Naive thymus-derived CD8-positive, alpha-beta T cell (primary cell): ENCODE measurements at places on chromosomes 16 and 17.

DNA sequence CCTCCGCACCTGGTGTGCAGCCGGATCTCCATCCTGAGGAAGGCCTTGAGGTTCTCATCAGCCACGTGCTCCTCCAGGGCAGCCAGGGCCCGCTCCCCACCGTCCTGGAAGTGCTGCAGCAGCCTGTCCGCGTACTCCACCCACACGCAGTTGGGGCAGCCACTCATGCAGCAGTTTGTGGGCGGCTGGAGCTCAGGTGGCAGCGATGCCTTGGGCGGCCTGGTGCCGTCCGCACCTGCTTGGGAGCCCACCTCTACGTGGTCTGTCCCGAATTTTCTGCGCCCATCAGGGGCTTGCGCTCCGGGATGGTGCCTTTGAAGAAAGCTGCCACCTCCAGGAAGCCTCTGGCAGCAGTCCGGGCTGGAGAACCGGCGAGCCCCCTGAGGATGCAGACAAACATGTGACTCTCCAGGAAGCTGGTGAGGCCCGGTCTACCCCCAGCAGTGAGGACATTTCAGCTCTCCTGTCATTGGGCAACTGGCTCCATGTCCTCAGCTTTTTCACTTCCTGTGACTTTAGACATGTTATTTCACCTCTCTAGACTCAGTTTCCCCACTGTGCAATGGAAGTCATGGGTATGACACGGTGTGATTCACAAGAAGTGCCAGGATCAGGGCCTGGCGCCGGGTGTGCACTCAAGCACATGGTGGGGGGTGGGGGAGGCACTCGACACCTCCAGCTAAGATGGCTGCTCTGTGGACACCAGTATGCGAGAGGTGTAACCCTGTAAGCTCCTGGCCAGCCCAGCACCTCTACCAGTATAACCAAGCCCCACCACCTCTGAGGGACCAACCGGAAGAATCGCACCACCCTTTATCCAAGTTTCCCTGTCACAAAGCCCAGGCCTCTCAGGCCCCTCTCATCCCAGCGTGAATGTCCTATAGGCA, 957 bp downstream of the OXLD1 start:
- peak; percentile 30 for DNase-seq

DNA sequence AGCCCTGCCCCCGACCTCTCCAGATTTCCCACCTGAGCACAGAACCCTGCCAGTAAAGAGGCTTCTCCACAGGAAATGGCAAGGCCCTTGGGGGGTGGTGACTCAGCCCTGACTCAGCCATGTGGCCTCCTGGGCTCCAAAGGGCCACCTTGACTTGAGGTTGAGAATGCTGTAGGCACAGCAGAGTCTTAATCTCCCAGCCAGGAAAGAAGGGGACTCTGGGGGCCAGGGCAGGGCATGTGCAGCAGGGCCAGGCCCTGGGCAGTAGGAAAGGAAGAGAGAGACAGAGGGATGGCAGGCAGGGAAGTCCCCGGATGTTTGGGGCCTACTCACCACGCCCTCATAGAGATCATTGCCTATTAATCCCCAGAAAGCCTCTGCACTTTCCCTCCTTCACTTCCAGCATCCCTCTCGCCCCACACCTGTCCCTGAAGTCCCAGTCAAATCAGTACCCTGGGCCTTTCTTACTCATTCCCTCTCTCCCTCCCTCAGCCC, 4.8 kb upstream of the ITGA3 start:
- DNase-seq = no peak

- no peak for DNase-seq
Observed at GRCh38 chr16:4383591-4384444, 12.2 kb downstream of the VASN start.

GRCh38 chr17:56393156-56393555, 200.3 kb upstream of the NOG start:
- DNase-seq = no peak

DNA sequence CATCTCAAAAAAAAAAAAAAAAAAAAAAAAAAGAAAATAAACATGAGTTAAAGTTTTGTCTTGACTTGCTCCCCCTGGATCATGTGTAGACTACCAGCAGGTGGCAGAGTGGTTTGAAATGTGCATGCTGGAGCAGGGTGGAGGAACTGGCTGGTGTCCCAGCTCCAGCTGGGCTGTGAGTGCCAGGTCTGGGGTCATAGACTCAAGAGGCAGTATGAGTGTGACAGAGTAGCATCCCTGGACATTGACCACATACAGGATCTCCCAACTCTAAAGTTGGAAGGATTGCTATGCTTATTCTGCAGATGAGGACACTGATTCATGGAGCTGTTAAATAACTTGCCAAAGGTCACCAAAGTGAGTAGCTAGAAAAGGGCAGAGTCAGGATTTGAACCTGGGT, 198.0 kb upstream of the MPHOSPH6 start:
- no peak for DNase-seq

DNA sequence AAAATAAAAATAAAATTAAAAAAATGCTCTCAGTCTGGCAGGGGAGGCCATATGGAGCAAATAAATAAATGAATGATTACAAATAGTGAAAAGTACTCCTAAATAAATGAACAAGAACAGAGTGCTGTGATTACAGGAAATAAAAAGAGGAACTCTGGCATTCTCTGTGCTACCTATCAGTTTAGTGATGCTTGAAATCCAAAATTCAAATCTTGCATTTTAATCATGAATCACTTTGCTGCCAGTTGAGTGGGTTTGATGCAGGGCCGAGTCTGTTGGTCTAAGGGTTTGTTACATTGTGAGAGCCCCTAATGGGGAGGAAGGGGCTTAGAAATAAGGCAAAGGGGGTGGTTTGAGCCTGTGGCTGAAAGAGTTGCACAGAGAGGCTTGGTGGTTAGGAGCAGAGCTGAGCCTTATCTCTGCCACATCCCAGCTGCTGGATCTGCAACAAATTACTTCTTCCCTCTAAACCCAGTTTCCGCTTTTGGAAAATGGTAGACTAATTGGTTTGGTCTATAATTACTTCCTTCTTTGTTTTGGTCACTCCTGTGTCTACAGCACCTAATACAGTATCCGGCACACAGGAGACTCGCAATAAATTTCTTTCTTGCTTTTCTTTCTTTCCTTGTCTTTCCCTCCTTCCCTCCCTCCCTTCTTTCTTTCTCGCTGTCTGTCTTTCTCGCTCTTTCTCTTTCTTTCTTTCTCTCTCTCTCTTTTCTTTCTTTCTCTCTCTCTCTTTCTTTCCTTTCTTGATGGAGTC, 6.3 kb upstream of the ABCC1 start:
- no peak for DNase-seq

- DNase-seq = peak; percentile 32
Observed at GRCh38 chr16:50841081-50841886, 99.4 kb downstream of the CYLD start.

DNA sequence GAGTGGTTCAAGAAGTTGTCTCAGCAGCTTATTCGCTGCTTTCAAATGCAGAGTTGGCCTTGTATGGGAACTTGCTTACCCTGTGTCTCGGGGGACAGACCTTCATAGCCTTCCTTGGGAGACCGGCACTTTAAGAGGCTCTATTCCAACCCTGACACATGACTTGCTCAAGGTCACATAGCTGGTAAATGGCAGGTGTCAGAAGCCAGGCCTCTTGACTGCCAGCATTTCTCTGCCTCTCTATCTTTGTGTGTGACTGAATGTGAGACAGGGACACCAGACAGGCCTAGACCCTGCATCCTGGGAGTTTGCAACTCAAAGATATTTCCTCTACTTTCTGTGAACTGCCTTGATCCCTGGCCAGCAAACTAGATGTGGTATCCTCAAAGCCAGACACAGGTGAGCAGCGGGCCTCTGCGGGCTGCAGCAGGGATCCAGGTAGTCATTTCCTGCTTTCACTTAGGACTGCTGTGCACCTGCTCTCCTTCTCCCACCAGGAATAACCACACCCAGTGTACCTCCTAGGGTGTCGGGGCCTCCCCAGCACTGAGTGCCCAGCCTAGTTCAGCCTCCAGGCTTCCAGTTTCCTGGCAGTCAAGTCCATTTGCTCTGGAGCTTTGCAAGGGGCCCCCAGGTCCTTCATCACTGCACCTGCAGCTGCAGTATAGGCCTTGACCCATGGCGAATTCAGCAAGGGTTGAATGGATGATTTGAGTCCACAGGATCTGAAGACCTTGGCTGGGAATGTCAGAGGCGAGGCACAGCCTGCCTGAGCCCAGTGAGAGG, 116.6 kb upstream of the TNRC6C start:
- no peak for DNase-seq

- DNase-seq = no peak
Observed at GRCh38 chr16:86048221-86048620, 149.3 kb downstream of the IRF8 start.

DNA sequence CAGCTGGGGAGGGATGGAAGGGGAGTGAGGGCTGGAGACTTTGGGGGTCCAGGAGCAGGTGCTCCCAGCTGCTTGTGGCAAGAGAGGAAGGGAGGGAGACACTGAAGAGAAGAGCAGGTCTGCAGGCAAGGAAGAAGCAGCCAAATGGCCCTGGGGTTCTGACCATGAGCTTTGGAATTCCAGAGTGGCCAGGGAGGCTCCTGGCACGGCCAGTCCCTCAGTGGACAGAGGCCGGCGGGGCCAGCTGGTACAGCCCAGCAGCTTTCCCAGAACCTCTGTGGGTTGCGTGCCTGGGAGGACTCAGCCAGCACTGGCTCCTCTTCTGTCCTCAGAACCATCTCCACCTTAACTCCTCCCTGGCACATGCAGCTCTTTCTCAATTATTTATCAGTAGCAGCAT, 233.0 kb downstream of the MSI2 start:
- DNase-seq = no peak

- no peak for DNase-seq
Observed at GRCh38 chr16:88442383-88442726, 10.7 kb upstream of the ZFPM1 start.
